ENCODE measurements at places on chromosomes 7 and 10. TPM values are rescaled to one million over a fixed set of nuclear protein-coding genes. Genes with fewer than 3 reads are reported as not detected.

Gene LRRN3
- total RNA-seq, result not detected

Gene ATRNL1
- total RNA-seq, result not detected

Gene TMEM196
- not detected for total RNA-seq

Gene MMRN2
- 169 TPM for total RNA-seq

Gene PRSS2
- not detected for total RNA-seq

Gene TRPV5
- total RNA-seq, result not detected

Gene MLXIPL
- not detected for total RNA-seq

Gene GCK
- 0.51 TPM for total RNA-seq

Gene OR2A1
- total RNA-seq, result not detected

Gene PDLIM1
- 122 TPM for total RNA-seq

Gene ASB15
- not detected for total RNA-seq

Gene FANK1
- total RNA-seq, result 1.4 TPM

Gene TACR2
- total RNA-seq, result not detected

Measured in endothelial cell of umbilical vein (primary cell).